Stimulated activated CD4-positive, alpha-beta T cell treated with anti-CD3 and anti-CD28 coated beads, Interleukin-12 subunit alpha, Interleukin-12 subunit beta, amount 100 ng/mL, for 24 hours (primary cell): ENCODE measurements at places on chromosomes 12 and 14.

GRCh38 chr12:16225692-16226091 is 51.8 kb downstream of the SLC15A5 start:
- no peak for DNase-seq

DNA sequence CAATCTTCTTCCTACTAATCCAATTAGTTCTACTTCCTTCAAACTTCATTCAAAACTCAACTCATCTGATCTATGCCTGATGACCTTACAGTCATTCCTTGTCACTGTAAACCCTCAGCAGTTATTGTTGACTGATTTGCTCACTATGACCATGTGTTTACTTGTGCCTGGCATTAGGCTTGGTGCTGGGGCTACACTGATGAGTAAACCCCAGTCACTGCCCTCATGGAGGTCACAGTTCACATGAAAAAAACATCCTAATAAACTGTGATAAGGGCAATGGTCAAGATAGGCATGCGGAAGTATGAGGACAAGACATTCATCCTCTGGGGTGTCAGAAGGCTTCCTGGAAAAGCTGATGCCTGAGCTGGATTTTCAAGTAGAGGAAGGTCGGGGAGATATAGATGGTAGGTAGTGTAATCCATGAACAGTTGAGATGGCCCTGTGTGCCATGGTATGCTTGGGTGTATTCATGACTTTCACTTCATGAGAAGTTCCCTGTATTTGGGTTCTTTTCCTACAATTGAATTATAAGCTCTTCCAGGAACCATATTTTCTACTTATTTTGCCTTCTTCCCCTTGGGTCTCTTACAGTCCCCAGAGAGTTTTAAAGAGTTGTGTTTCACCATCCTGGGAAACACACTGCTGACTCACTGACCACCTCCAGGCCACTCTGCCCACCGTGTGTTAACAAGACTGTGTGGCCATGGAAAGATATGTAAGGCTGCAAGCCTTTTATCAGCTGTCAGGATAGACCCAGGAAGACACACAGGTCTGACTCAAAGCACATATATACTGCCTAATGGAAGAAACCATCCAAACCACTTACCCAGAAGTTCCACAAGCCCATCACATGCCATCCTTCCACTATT is 38.7 kb upstream of the DUSP6 start:
- DNase-seq, result no peak

- no peak for DNase-seq
These were observed 933.7 kb downstream of the GALC start for GRCh38 chr14:87059060-87059839.

DNA sequence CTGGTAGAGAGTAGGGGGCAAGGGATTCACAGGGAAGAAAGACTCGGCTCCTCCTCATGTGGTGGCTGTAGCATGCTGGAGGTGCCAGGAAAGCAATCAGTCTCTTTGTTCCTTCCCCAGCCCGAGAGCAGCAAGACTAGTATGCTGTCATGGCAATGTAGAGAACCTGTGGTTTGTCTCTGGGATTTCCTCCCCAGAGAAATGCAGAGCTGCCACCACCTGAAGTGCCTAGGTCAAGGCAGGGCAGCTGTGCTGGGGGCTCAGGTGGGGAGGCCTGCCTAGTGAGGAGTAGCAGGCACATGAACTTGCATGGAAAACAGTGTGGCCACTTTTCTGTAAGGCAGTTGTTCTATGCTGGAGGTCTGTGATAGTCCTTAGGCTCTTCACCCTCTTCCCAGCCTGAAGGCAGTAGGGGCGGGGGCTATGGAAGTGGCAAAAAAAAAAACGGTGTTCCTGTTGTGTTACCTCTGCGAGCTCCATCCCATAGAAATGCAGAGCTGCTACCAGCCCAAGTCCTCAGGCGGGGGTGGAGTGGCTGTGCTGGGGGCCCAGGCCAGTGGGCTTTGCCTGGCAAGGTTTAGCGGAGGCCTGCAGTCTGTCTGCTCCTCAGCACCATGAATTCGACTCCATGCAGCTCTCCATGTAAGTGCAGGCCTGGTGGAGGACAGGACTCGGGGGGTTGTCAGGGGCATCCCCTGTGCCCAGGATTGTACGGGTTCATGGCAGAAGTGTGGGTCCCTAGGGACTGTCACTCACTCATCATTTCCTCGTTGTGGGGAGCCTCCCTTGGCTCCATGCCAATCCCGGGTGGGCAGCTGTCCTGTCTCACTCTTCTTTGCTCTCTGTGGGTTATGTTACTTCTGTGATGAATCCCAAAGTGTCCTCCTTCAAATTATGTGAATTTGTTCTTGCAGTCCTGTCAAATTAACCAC is 4.1 kb upstream of the CLEC4D start:
- no peak for DNase-seq

DNA sequence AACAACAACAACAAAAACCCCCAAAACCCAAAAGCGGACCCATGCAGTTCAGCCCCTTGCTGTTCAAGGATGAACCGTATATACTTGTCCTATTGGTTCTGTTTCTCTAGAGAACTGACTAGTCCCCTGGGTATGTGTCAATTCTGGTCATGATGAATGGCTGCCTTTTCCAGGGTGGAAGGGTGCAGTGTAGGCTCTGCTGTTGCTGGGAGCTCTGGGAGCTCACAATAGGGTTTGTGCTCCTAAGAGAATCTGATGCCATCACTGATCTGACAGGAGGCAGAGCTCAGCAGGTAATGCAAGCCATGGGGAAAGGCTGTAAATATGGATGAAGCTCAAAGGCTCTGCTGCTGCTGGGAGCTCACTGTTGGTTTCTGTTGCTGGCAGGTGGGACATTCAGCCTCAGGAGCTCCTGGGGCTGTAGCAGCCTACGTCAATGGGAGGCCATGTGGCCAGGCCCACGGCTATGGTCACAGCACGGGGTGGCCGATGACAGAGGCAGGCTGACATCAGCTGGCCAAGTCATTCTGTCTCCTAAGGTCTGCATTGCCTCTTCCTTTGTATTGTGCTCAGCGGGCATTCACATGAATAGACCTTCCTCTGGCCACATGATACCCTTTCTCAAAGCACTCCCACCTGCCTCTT is 37.9 kb downstream of the DLK1 start:
- DNase-seq, result no peak

GRCh38 chr12:14111230-14111865 is 129.9 kb upstream of the GRIN2B start:
- no peak for DNase-seq

GRCh38 chr12:55707219-55707671 is 459 bp downstream of the ITGA7 start:
- DNase-seq, result no peak

GRCh38 chr12:65948320-65949008 is 124.2 kb downstream of the HMGA2 start:
- DNase-seq, result no peak

DNA sequence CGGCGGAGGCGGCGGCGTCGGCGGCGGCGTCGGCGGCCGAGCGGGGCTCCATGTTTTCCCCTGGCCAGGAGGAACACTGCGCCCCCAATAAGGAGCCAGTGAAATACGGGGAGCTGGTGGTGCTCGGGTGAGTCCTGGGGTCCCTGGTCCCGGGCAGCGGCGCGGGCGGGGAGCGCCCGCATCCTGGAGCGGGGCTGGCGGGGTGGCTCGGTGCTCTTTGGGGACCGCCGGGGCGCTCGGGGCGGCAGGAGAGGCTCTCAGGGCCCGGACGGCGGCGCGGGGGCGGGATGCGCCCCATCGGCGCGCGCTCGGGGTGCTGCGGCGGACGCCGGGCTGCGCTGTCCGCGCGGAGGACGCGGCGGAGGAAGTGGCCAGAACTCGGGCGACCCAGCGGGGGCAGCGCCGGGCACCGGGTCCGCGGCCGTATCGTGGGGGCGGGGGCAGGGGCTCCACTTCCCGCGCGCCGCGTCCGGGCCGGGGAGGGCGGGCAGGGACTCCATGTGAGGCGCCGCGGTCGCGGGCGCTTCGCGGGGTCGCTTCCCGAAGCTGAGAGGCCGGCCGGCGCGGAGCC is 485 bp downstream of the PELI2 start:
- DNase-seq, result peak; percentile 3

DNA sequence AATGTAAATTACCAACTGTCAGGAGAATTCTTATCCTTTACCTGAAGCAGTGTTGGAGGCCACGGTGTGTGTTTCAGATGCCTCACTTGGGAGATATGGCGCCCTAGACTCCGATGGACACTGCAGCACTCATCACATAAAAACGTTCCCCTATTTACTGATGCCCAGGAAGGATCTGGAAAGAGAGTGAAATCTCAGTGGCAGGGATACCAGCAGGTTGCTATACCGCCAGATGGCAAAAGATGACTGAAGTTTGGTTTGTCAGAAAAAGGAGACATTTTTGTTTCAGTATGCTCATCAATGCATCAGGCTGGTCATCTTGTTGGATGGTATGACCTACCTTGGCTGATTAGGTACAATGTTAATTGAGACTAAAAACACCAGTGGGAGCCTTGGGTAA is 4.6 kb downstream of the GIT2 start:
- no peak for DNase-seq

- no peak for DNase-seq
These were observed 17.2 kb downstream of the MAP3K12 start for GRCh38 chr12:53481939-53482586.

DNA sequence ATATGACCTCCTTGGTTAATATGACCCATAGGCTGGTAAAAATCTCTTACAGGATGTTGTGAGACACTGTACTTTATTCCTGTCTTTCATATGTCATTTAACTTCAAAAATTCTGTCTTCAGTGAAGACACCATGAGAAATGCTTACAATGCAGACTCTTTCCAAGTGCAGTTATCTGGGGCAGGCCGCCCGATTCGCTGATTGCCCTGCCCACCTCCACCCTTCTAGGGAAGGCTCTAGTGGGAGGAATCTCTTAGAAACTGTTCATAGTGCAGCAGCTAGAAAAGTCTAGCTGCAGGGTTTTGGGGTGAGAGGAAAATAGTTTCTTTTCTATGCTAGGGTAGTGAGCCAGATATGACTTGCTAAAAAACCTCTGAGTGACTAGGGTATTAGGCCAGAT is 15.0 kb upstream of the CIPC start:
- no peak for DNase-seq

DNA sequence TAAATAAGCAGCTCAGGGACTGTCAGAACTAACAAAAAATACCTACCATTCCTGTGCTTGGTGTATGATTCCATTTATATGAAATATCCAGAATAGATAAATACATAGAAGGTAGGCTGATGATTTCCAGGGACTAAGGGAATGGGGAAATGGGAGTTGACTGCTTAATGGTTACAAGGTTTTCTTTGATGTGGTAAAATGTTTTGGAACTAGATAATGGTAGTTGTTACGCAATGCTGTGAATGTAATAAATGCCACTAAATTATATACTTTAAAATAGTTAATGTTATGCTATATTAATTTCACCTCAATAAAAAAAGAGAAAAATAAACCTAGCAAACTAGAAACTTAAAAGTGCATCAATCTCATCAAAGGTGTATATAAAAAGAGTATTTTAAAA is 41.1 kb downstream of the CEP83 start:
- DNase-seq, result no peak

DNA sequence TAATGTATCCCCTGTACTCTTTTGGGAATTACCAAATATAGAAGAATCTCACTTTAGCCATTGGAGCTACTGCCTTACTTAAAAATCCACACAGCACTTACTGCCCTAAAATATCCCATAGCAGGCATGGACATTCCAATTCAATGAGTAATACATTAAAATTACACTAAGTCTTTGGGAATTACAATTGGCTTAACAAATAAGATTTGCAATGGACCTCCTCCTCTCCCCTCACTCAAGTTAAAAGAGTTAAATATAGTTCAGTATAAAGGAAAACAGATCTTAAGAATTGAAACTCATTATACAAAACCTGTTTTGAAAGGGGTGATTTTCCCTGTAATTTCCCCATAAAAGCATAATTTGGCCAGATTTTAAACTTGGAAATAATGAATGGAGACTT is 477.1 kb downstream of the SLC16A7 start:
- DNase-seq, result no peak

- DNase-seq, result no peak
These were observed 160.2 kb downstream of the PPM1H start for GRCh38 chr12:62774794-62775193.

- no peak for DNase-seq
These were observed 97.5 kb downstream of the PPP2R5C start for GRCh38 chr14:101858791-101859537.

GRCh38 chr14:87994974-87995373 is 2.0 kb upstream of the GALC start:
- no peak for DNase-seq

- DNase-seq, result no peak
These were observed 3.4 kb downstream of the ARID2 start for GRCh38 chr12:45732936-45733335.

GRCh38 chr12:104657726-104658484 is 201.2 kb downstream of the CHST11 start:
- DNase-seq, result no peak

DNA sequence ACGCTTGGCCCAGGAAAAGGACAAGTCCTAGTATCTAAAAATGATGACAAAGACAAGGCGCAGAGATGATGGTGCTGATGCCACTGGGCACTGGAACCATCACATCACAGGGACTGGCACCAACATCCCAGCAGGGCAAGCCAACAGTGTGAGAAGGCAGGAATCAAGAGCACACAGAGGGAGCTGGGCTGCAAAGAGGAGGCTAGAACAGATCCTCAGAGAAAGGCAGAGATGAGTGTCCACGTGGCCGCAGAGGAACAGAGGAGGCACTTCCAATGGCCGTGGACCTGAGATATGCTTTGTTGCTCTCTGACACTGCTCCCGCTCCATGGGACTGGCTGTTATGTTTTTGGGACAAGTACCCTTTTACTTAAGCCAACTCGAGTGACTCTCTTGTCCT is 17.9 kb downstream of the FOXN3 start:
- DNase-seq, result no peak

DNA sequence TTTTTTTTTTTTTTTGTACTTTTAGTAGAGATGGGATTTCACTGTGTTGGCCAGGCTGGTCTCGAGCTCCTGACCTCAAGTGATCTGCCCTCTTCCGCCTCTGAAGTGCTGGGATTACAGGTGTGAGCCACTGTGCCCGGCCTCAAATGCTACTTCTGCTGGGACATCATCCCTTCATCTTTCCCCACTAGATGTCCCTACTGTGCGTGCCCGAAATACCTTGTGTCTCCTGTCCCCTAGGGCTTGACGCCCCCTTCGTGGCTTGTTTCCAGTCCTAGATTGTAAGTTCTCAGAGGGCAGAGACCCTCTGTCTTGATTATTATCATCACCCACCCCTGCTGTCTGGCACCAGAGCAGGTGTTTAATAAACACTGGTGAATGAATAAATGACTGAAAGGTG is 14.9 kb downstream of the CCDC63 start:
- no peak for DNase-seq

DNA sequence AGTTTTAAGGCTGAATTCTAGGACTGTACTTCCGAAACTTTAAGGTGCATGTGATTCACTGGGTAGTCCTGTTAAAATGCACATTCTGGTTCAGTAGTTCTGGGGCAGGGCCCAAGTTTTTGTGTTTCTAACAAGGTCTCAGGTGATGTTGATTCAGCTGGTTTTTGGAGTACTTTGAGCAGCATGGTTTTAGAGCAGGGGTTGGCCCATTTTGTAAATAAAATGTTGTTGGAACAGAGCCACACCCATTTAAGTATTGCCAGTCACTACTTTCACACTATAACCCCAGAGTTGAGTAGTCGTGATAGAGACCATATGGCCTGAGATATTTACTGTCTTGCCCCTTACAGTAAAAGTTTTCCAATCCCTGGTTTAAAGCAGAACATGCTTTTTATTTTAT is 111.3 kb downstream of the SYNE2 start:
- DNase-seq, result no peak

GRCh38 chr12:47231456-47231855 is 151.7 kb upstream of the AMIGO2 start:
- DNase-seq, result no peak
